Nucleus accumbens (tissue), 56 donors: ENCODE measurements at places on chromosomes 6 and 20.
A peak's percentile ranks its signal among the peaks of the same experiment; 100 is the strongest.

GRCh38 chr6:168161371-168161750 lies 82.3 kb upstream of the FRMD1 start:
- no peak for DNase-seq

GRCh38 chr6:34565722-34566137 lies 9.6 kb upstream of the SPDEF start:
- no peak for DNase-seq

DNA sequence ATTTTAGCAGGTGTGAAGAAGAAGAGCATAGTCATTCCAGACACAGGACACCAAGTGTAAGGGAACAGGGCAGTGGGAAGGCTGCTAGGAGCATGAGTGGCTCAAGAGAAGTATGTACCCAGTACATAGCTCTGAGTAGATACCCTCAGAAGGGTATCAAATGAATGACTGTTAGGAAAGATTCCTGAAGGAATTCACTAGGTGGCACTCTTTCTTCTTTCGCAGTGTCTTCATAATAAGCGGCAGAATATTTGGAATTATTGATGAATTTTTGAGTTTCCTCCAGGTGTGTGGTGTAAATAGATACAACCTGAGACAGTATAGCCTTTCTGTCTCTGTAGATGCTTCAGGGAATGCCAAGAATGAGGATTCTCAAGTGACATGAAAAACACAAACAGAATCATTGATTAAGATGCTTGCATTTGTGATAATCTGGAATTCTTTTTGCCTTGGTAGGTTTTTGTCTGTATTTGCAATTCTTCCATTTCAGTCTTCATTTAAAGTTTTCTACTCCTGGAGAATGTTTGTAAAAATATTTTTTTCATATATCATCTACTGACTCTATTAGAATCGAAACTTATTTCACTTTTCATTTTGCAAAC lies 264.3 kb upstream of the RIMS1 start:
- DNase-seq = no peak

DNA sequence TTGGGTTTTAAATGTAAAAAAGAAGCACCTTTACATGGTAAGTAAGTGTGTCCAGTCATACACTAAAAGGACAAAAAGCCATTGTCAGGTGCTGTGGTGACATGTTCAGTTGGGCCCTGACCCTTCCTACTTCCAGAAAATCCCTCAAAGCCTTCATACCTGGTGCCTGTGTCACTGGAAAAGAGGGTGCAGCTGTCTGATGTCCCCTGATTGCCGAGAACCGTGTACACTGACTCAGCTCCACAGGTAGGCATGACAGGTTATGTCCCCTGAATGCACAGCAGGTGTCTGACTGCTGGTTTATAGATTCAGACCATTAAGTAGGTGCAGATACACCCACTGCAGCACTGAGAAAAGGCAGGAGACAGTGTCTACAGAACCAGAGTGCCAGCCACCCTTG lies 99.1 kb downstream of the FOXC1 start:
- DNase-seq = no peak

- no peak for DNase-seq
These were observed at the start of gene GMPR for GRCh38 chr6:16238057-16238962. Gene GMPR, plus strand, starts transcription at chr6:16238587. Its CDS starts 107 bp downstream, at chr6:16238694.

- no peak for DNase-seq
These were observed 51.7 kb downstream of the CNKSR3 start for GRCh38 chr6:154458565-154459470.

DNA sequence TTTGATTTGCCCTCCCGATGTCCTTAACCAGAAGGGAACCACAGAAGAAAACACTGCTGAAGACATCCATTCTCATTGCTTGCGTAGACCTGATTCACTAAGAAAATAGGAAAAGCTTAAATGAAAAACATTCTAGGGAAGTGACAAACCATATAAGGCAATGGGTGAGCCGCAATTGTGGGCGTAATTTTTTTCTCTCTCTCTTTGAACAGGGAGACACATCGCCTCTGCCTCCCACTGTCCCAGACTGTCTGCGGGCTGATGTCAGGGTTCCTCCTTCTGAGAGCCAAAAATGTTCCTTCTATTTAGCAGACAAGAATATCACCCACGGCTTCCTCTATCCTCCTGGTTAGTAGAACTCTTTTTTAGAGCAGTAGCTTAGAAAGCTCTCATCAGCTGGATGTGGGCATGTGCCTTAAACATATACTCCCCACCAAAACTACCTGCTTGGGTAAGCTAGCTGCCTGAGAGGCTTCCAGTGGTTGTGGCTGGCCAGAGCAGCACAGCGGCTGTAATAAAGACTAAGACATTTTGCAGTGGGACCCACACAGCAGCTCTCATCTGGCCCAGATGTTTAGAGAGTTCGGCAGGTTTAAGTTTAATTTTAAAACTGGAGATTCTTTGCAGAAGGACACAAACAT lies 22.7 kb upstream of the CTAGE9 start:
- peak; percentile 6 for DNase-seq

DNA sequence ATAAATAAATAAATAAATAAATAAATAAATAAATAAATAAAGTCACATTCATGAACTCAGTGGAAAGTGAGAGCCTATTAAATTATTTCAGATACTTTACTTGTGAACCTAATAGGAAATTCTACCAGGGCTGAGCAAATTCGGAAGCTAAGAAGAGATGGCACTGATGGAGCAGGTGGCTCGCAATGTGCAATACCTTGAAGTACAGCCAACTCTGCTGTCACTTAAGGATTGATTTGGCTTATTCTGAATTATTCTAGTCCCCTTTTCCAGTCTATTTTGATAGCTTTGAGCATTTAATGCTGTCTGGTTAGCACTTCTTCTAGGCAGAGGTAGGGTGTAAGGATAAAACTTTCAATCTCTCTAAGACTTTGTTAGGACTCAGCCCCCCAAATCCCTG lies 395.8 kb upstream of the PLCB4 start:
- no peak for DNase-seq
